CD4-positive, CD25-positive, alpha-beta regulatory T cell (primary cell): ENCODE measurements at places on chromosomes 4 and X.

DNA sequence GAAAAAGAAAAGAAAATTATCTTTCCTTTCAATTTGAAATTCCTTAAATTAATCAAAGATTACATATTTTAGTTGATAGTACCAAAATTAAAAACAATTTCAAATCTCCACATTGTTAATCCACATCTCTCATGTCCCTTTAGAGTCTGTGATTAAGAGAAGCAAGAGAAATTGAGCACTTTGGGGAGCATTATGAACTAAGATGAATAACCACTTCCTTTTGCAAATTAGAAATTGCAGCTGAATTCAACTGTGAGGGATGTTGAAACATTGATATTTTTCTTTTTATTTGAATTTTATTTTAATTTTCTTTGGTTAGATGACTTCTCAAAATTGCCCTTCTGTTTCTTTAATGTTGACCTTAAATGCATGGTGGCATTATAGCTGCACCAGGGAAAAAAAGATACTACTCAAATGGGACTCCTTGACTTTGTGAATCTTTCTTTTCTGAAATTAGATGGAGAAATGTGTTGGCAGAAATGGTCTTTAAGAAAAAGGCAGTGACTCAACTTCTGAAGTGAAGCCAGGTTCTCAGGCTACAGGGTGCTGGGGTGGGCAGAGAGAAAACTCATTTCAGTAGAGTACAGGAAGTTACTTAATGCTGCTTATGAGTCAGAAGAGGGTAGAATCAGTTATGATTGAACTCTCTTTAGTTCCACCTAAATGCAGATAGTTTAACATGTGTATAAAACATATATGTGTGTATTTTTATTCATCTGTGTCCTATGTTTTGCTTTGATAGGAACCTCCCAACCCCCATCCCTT lies 92.0 kb upstream of the TNIP3 start:
- peak; percentile 42 for DNase-seq

DNA sequence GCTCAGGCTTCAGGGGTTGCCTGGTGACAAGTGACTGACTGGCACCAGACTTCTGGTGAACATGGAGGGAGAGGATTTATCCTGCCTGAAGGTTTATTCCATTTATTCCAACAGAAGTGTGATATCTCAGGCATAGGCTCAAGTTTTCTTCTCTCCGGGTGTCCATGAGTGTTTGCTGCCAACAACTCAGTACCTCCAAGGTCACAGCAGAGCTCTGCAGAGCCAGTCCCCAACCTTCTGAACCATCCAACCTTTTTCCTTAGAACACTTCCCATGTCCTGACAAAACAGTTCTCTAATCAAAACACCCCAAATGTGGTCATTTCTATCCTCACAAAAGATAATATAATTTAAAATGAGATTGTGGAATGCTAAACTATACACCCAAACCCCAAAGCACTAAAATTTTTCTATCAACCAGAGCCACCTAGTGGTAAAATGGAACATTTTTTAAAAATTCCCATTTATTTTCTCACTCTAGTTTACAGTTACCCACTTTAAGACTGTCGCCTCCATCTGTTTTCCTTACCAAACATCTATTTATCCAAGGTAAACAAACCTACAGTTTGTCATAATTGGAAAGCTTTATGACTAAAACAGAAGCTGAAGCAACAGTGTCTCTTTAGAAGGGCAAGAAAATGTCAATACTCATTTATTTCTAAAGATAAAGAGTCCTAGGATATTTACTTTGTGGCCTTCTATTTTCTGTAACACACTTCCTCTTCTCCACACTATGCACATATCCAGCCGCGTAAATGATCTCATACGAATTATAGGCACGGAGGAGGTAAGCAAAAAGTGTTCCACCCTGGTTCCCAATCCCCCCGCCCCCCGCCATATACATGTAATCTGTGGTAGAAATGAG lies 39.5 kb downstream of the TMEM154 start:
- DNase-seq = no peak

DNA sequence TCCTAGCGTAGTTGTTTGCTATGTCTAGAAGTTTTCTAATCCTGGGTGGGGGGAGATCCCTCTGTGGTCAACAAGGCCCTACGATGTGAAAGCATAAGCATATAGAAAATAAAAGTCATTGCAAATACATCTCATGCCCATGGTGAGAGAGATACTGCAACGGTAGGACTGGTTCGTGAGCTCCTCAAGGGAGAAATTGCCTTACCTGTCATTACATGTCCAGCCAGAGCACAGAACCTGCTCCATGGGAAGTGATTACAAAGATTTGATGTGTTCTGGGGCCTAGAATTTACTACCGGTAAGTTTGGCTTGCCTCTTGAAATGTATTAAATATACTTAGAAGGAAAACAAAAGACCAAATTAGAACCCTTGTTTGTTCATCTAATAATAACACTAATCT lies 60.9 kb upstream of the FAM47B start:
- no peak for DNase-seq

DNA sequence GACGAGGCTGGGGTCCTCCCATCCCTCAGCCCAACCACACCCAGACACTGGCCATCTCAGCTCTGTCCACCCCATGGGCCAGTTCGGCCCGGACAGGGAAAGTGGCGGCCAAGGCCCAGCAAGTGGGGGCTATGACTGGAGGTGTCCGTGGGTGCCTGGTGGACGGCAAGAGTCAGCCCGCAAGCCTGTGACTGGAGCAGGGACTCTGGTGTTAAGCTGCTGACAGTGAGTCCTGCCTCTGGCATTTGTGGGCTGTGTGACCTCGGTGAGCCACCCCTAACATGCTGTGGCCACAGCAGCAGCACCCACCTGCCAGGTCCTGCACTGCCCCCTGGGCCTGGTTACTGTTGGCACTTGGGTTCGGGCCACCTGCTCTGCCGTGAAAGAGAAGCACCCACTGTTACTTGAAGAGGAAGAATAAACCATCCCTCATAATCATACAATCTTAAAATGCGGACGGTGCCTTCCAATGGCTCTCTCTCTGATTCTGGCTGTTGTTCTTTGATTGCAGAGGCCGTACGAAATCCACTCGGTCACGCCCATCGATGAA lies 252.0 kb downstream of the EVC2 start:
- no peak for DNase-seq

- no peak for DNase-seq
These were observed 253.9 kb upstream of the NOCT start for GRCh38 chr4:138761638-138762220.

DNA sequence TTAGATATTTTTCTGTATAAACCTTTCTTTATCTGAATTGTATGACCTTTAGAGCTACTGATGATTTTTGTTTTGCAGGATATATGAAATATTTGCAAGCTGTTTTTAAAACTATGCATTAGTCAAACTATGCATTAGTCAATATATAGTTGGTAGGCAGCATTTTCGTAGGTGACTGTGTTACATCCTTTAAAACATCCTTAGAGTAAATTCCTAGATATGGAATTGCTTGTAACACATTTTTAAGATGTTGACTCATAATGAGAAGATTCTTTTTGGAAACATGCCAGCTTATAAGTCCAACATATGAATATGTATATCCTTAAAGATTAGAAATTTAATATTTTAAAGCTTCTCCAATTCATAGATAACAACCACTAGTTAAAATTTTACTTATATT lies 1768.5 kb downstream of the PCDH7 start:
- no peak for DNase-seq
